NCI-H524 (cell line): ENCODE measurements at places on chromosomes 3 and 15.

GRCh38 chr3:46406788-46407611 is at the start of the genes CCR5AS and CCRL2:
CCR5AS (minus strand) TSS chr3:46407066.
CCRL2 (plus strand) TSS chr3:46407259; CDS start chr3:46408080, 821 bp downstream.
- DNase-seq: no peak

DNA sequence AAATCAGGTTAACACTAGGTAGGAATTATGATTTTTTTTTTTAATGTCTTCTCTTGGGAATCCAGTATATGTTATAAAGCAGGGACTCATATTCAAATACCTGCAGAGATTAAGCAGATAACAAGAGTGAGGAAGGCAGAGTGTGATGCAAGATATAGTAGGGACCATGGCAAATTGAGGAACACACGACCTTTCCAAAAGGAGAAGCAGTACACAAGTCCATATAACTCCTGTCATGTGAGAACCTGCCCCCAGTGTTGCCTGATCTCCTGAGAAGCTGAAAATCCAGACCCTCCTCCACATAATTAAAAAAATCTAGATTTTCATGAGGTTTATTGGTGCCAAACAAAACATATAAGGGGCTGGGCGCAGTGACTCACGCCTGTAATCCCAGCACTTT is 3.6 kb downstream of the RFC4 start:
- no peak for DNase-seq

- peak; percentile 32 for DNase-seq
These were observed 13.3 kb upstream of the PXYLP1 start for GRCh38 chr3:141218162-141218835.

- no peak for DNase-seq
These were observed 49.3 kb downstream of the CMTM6 start for GRCh38 chr3:32453346-32453745.

DNA sequence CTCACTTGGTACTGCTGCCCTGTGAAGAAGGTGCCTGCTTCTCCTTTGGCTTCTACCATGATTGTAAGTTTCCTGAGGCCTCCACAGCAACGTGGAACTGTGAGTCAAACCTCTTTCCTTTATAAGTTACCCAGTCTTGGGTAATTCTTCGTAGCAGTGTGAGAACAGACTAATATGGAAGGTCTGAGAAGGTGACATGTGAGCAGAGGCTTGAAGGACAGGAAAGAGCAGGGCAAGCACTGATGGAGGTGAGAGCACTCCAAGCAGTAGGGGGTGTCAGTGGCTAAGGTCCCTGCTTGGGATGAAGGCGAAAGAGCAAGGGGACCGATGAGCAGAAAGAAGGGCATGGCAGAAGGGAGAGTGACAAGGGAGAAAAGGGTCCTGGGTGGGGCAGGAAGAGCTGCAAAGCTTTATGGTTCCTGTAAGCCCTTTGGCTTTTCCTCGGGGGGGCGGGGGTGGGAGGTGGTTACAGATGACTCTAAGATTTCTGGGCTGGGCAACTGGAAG is 3.5 kb downstream of the EIF4E3 start:
- DNase-seq: no peak

GRCh38 chr3:59084583-59084982 is 34.8 kb upstream of the CFAP20DC start:
- DNase-seq: no peak
